Urothelium cell line (cell line): ENCODE measurements at places on chromosomes 4 and X.

DNA sequence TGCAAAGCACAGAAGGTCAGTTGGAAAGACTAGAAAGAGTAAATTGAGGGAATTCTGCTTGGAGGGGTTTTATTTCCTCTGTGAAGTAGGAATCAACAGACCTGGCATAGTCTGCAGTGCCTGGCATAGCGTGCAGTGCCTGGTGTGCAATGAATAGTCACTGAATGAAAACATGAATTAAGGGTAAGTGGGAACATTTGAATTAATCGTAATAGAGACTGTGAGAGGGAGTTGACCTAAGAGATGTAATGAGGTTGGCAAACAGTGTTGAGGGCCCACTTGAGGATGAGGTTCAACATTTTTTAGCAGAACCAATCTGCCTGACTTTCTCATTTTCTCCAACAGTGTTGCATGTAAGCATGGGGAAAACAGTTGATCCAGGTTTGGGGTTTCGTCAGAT is 377.2 kb upstream of the FTHL17 start:
- no peak for DNase-seq

- peak; percentile 24 for DNase-seq
Observed at GRCh38 chr4:186137196-186137794, 32.8 kb downstream of the FAM149A start.

DNA sequence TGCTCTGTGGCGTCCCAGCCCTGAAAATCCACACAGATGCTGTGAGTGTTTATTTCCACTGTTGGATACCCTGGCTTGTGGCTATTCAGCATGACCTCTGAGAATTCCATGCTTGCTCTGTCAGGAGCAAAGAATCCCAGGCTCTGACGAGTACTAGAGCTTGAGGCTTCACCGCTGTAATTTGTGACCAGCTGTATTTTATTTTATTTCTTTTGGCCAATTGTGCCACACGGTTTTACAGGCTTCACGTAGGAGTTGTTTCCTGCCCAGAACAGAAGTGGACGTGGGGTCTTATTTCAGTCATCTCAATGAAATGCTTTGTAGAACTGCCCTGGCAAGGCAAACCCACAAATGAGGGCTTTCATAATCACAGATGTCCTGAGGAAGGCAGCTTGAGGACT is 69.4 kb upstream of the CLDN34 start:
- DNase-seq: no peak

DNA sequence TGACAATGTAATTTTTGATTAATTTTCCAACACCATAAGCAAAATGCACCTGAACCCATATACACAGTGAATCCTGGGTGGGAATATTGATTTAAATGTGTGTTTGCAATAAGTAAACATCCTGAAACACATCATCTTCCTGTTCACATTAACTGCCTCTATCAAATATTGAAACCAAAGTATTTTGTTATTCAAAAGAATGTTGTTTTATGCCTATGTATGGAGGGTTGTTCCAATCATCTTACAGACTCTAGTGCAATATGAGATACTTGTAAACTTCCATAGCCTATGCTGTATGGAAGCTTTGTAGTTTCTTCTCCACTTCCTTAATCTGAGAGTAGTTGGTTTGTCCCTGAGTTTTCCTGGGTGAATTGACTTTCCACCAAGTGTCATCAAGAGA is 105.4 kb upstream of the SLC7A11 start:
- DNase-seq: no peak

DNA sequence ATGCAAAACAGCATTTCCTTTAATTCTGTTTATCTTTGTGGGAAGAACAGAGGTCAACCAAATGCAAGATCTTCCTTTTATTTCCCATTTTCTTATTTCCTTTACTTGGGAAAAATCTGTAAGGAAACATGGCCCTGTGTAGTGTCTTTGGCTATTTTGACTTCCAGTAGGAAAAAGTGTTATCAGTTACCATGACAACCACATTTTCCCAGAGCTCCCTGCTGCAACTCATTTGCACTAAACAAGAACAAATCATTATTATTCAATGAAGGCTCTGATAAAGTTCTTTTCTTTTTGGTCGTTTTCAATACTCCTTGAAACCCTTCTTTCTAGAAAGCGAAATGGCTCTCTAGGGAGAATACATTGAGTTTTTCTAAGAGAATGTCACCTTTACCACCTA is 117.2 kb upstream of the DDX53 start:
- no peak for DNase-seq

GRCh38 chr4:100929758-100930157 is 411.9 kb upstream of the EMCN start:
- DNase-seq: no peak

DNA sequence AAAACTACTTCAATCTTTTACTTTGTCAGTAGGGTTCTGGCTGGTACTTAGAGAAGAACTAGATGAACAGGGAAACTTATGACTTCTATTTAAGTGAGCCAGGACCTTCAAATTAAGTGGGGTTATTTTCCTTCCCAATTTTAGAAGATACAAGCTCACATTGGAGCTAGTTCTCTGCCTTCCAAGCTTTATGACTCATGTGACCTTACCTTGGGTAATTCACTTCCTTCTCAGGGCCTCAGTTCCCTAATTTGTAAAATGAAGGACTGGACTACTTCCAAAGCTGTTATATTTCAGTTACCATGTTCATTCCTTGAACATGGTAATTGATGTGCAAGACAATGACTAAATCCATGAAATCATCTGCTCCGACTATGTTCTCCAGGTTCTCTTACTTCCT is 32.0 kb upstream of the DCX start:
- DNase-seq: no peak

DNA sequence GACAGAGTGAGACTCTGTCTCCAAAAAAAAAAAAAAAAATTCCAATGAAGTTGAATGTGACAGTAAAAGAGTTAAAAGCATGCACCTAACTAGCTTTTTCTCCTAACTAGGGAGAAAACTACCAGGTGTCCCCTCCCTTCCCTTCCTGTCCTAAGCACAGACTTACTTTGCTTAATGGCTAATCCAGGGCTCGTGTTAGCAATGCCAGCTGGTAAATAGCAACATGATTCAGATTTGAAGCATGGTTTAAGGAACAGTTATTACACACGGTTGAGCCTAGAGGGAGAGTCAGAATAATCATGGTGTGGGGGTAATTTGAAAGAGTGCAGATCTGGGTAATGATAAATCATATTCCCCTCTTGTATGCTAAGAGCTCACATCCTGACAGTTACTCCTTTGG is 338.3 kb downstream of the STIM2 start:
- DNase-seq: no peak

- DNase-seq: no peak
Observed at GRCh38 chr4:11898796-11899195, 470.1 kb upstream of the HS3ST1 start.

- peak; percentile 68 for DNase-seq
Observed at GRCh38 chrX:38220024-38220414, 652 bp downstream of the SRPX start.

DNA sequence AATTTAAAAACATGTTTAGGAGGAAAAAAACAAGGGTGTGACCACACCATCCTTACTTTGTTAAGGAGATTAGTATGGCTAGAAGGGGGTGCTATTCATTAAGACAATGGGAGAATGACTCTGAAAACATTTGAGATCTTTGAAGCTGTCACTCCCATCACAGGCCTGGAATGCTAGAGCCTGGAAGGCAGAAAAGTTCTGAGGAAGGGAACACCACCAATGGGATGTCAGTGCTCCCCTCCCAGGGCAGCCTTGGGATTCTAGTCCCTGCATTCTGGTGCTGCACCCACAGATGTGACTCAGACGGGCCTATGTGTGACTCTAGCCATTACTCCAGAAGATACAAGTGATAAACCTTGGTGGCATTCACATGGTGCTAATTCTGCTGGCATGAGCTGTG is 162.2 kb upstream of the ANXA10 start:
- DNase-seq: no peak

DNA sequence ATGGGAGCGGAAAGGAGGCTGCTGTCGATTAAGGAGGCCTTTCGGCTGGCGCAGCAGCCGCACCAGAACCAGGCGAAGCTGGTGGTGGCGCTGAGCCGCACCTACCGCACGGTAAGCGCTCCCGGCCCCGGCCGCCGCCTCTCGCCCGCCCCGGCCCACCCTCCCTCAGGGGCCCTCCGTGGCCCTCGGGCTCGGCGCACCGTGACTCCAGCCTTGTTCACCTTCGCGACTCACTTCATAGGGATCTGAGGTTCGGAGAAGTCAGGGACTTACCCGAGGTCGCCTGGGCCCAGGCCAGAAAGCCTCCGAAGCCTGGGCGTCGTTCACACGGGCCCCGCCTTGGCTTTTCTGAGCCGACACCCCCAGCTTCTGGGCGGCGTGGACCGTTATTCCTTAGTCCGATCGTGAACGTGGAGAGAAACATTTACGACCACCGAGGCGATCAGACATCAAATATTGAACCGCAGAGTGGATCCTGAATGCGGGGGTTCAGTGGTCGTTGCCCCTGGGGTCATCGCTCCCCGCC is 362 bp downstream of the NCAPG start:
- no peak for DNase-seq

DNA sequence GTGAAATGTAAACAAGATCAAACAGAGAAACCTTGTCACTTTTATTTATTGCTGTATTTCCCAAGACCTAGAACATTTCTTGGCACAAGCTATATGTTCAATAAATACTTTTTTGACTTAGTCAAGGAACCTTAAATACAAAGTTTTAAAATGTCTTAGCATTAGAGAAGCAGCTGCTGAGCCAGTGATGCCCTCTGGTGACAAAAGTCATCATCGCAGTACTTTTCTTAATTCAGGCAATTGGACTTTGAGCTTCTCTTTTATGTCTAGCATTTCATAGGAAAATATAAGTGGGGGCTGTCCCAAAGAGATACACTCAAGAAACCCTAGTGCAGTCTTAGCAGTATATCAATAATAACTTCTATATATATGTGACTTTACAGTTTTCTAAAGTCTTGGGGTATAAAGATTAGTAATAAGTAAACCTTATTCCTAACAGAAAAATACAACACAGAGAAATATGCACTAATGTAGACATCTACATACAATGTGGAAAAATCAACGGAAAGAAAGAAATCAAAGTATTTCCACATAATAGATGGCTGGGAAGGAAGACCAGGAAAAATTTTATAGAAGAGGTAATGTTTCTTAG is 118.4 kb downstream of the DTHD1 start:
- DNase-seq: peak; percentile 24

GRCh38 chr4:178086320-178086719 is 644.1 kb upstream of the AGA start:
- DNase-seq: no peak

GRCh38 chr4:156534205-156534604 is 437.4 kb downstream of the PDGFC start:
- DNase-seq: no peak

DNA sequence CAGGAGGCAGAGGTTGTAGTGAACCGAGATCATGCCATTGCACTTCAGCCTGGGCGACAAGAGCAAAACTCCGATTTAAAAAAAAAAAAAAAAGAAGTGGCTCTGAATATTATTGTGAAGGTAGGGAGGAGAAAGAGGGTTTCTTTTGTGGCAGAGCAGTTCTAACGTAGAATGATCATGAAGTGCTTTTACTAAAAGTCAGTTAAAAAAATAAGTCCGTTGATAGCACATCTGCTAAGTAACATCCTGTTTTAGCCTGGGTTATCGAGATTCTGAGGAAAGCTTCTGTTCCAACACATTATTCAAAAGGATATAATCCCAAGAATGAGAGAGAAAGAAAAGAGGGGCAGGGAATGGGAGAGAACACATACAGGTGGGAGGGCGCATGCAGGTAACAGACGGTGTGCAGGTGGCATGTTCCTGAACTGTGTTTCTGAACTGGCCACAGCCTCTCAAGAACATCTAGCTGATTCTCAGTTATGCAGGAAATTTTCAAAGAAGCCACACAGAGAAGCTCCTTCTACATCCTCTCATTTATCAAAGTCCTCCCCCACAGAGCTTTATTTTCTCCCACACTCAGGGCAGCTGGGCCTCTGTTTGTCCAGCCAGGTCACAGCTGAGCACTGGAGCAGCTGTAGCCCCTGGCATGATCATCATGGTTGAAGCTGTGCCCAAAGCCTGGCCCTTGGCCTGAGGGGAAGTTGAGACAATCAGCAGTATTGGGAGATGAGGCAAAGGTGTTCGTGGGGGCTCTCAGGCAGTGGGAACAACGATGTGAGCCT is 342.3 kb downstream of the ZNF674 start:
- no peak for DNase-seq

DNA sequence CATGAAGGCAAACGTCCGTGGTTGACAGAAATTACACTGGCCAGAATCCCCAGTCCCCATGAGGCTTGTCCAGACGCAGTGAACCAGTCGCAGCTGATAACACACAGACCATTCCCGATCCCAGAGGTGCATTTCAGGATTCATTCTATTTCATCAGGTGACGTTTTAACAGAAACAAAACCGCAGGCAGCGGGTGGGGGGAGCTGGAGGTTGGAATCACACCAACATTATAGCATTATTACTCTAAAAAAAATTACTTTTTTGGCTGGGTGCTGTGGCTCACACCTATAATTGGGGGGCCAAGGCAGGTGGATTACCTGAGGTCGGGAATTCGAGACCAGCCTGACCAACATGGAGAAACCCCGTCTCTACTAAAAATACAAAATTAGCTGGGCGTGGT is 25.2 kb downstream of the NOP14 start:
- DNase-seq: no peak

DNA sequence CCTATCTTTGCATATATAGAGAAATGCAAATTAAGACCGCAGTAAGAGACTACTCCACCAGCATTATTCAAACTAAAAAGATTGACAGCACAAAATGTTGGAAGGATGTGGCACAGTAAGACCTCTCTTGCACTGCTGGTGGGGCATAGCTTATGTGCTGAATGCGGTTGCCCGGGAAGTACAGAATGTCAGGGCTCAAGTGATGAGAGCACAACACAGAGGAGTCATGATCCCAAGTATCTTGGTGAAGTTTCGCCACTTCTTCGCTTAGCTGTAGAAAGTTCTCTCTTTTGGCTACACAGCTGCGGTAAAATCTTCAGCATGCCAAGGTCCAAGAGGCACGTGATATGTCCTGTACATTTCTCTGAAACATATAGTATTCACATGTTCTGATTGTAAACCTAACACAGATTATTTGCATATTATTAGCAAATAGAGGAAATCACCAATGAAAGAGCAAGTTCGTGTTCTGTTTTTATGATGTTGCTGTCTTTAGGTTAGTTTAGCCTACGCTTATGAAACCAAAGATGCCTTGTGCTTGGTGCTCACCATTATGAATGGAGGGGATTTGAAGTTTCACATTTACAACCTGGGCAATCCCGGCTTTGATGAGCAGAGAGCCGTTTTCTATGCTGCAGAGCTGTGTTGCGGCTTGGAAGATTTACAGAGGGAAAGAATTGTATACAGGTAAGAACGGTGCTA is 55.0 kb downstream of the HTT-AS start:
- DNase-seq: no peak

- DNase-seq: no peak
Observed at GRCh38 chr4:3241898-3242524, 6.9 kb upstream of the MSANTD1 start.

GRCh38 chr4:27278615-27279375 is 418.2 kb downstream of the STIM2 start:
- peak; percentile 21 for DNase-seq
